Stomach (tissue), 19 donors: ENCODE measurements at places on chromosomes 1 and 21. TPM values are rescaled to one million over a fixed set of nuclear protein-coding genes. Genes with fewer than 3 reads are reported as not detected.
A peak's percentile ranks its signal among the peaks of the same experiment; 100 is the strongest.

DNA sequence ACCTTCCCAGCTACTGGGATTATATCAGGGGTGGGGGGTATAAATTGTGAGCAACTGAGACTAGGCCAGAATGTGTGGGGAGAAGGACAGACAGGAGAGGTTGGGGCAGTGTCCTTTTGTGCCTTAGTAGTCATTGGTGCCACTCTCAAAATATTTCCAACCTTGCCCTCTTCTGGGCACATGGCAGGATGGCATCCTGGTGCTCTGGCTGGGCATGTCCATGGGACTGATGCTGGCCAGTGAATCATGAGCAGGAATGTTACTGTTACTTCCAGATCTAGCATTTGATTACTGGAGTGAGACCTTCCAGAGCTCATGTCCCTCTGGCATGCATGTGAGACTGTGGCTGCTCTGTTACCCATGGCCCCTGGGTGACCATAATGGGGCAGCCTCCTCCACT is 151.2 kb downstream of the MATN1 start:
- no peak for DNase-seq
- H3K4me3 ChIP-seq: no peak overlapping the region

DNA sequence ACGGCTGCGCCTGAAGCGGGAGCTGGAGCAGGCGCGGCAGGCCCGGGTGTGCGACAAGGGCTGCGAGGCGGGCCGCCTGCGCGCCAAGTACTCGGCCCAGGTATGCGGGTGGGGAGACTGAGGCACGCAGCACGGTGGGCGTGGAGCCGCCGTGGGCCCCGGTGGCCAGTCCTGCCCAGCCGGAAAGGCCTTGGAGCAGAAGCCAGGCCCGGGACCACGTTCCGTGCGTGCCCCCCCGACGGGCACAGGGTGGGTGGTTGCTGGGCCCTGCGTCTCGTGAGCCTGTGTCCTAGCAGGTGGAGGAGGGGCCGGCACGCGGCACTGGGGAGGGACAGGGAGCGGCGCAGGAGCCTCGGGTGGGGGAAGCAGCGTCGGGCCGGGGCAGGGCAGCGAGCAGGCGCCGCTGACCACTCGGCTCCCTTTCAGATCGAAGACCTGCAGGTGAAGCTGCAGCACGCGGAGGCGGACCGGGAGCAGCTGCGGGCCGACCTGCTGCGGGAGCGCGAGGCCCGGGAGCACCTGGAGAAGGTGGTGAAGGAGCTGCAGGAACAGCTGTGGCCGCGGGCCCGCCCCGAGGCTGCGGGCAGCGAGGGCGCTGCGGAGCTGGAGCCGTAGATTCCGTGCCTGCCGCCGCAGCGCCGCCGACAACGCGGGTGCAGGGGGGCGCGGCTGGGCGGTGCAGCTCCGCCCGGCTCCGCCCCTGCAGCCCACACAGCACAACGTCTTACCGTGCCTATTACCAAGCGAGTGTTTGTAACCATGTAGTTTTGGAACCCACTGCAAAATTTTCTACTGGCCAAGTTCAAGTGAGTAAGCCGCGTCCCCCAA is 78.2 kb downstream of the SKI start:
- no peaks in the 10 kb centered on the region for H3K27me3 ChIP-seq
- H3K27ac ChIP-seq: no peak overlapping the region
- peaks cover 67% of the 10 kb centered on the region for H3K36me3 ChIP-seq
- DNase-seq: no peak
- peaks cover 49% of the 10 kb centered on the region for H3K4me1 ChIP-seq
- H3K4me3 ChIP-seq: no peak overlapping the region

- H3K27ac ChIP-seq: no peak overlapping the region
- no peak overlapping the region for H3K4me3 ChIP-seq
- DNase-seq: no peak
- no peaks in the 10 kb centered on the region for H3K27me3 ChIP-seq
Measured at GRCh38 chr1:227828786-227829185, 13.3 kb downstream of the PRSS38 start.

DNA sequence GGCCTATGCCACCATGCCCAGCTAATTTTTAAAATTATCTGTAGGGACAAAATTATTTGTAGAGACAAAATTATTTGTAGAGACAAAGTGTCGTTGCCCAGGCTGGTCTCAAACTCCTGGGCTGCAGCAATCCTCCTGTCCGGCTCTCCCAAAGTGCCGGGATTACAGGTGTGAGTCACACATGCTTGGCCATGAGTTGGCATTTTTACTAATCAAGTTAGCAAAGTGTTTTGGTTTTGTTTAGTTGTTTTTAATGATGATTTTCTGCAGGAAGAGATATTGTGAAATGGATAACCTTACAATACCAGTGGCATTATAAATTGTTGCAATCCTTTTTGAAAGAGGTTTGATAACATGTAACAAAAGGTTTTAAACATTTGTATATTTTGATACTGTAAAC is 65.3 kb upstream of the MAGI3 start:
- H3K4me3 ChIP-seq: no peak overlapping the region
- peak overlapping the region; percentile 49 for H3K27ac ChIP-seq
- DNase-seq: peak; percentile 34
- H3K4me1 ChIP-seq: peaks cover 11% of the 10 kb centered on the region

DNA sequence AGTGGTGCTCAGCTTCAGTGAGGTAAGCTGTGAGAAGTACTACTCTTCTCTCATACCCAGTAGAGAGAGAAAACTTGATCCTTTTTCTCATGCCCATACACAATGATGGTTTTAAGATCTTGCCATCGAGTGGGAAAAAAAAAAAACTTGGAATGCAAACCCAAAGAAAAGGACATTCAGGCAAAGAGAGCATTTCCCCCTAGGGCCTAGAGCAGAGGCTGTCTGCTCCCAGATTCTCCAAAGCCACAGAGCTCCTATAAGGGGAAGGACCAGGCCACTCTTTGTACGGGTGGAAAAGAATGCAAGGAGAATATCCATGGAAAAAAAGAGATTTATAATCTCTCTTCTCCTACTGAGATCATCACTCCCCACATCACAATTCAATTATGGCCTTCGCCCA is 34.9 kb downstream of the MROH9 start:
- no peaks in the 10 kb centered on the region for H3K4me1 ChIP-seq
- H3K27me3 ChIP-seq: no peaks in the 10 kb centered on the region
- H3K4me3 ChIP-seq: no peak overlapping the region
- no peak for DNase-seq
- no peak overlapping the region for H3K27ac ChIP-seq

DNA sequence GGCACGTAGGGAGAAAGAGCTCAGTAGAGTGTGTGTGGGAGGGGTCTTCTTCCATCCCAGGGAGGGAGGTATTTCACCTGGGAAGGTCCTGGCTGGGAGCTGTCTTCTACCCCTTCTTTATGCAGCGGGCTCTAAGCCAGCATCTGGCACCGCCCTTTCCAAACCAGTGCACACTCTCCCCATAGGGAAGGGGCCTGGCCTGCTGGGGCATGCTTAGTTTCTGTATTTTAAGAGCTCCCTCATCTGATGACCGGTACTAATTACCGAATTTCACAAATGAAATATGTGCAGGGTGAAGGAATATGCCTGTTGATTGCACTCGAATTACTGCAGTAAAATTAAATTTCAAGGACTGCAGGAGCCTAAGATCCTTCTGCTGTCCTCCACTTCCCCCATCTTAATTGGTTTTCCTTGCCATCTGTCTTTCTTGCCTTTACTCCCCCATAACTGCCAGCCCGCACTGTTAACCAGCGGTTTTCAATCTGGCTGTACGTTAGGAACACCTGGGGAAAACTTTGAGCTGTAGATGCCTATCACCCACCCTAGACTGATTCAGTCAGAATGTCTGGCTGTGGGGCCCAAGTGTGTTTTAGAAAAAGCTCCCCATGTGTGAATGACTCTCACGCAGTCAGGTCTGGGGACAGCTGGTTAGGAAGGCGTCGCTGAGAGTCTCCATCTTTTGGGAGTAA is 20.1 kb downstream of the GALNT2 start:
- peaks cover 7% of the 10 kb centered on the region for H3K36me3 ChIP-seq
- no peak overlapping the region for H3K27ac ChIP-seq
- H3K4me1 ChIP-seq: peaks cover 40% of the 10 kb centered on the region
- no peaks in the 10 kb centered on the region for H3K27me3 ChIP-seq
- DNase-seq: no peak

DNA sequence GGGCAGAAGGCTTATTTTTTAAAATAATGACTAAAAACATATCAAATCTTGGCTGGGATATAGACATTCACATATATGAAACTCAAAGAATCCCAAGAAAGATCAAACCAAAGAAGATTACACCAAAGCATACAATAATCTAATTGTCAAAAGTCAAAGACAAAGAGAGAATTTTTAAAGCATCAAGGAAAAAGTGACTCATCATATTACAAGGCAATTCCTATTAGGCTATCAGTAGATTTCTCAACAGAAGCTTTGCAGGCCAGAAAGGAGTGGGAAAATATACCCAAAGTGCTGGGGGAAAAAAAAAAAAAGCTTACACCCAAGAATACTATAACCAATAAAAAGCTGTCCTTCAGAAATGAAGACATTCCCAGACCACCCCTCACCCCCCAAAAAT is 375.6 kb downstream of the BRINP2 start:
- no peak for DNase-seq
- H3K27me3 ChIP-seq: no peaks in the 10 kb centered on the region
- H3K36me3 ChIP-seq: no peaks in the 10 kb centered on the region
- H3K27ac ChIP-seq: no peak overlapping the region
- no peak overlapping the region for H3K4me3 ChIP-seq

- DNase-seq: no peak
- no peaks in the 10 kb centered on the region for H3K4me1 ChIP-seq
- H3K4me3 ChIP-seq: no peak overlapping the region
- H3K27me3 ChIP-seq: no peaks in the 10 kb centered on the region
Measured at GRCh38 chr1:91661121-91661520, 160.5 kb downstream of the CDC7 start.

TMEM183A gene
- polyA plus RNA-seq: 60.5 TPM

DNA sequence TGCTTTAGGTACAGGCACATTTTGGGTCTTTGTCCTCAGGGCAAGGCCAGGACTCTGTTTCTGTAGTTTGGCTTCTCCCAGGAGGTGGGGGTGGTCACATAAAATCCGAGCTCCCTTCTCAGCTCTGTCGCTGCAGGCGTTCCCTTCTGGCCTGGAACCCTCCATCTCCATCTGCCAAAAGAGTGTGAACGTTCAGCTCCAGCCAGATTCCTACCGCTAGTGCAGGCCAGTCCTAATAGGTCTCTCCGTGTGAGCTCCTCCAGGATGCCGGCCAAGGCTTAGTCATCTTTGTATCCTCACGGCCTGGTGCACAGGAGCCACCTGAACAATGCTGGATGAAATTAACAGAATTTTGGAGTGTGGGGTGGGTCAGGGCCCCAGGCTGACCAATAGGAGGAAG is 19.9 kb upstream of the KCNA10 start:
- H3K4me3 ChIP-seq: no peak overlapping the region
- H3K27ac ChIP-seq: no peak overlapping the region
- no peaks in the 10 kb centered on the region for H3K36me3 ChIP-seq

- no peak for DNase-seq
- H3K4me1 ChIP-seq: no peaks in the 10 kb centered on the region
- H3K27me3 ChIP-seq: no peaks in the 10 kb centered on the region
Measured at GRCh38 chr1:230713138-230713537, 784 bp downstream of the AGT start.

SYNC gene
- 5.5 TPM for polyA plus RNA-seq

- H3K27me3 ChIP-seq: no peaks in the 10 kb centered on the region
- H3K27ac ChIP-seq: no peak overlapping the region
- peaks cover 21% of the 10 kb centered on the region for H3K36me3 ChIP-seq
- no peak for DNase-seq
- peaks cover 52% of the 10 kb centered on the region for H3K4me1 ChIP-seq
Measured at GRCh38 chr1:184900507-184900906, 73.8 kb downstream of the NIBAN1 start.

ACTL8 gene
- not detected for polyA plus RNA-seq

GRCh38 chr21:37445228-37445627 is 78.7 kb downstream of the DYRK1A start:
- H3K27me3 ChIP-seq: no peaks in the 10 kb centered on the region
- H3K36me3 ChIP-seq: no peaks in the 10 kb centered on the region
- H3K4me3 ChIP-seq: no peak overlapping the region
- no peak for DNase-seq

GRCh38 chr1:62613325-62613727 is 16.0 kb downstream of the ANGPTL3 start:
- H3K4me1 ChIP-seq: no peaks in the 10 kb centered on the region
- H3K27ac ChIP-seq: no peak overlapping the region
- H3K36me3 ChIP-seq: peaks cover 20% of the 10 kb centered on the region
- no peak overlapping the region for H3K4me3 ChIP-seq
- no peaks in the 10 kb centered on the region for H3K27me3 ChIP-seq

CHI3L2 gene
- 2.3 TPM for polyA plus RNA-seq

- no peaks in the 10 kb centered on the region for H3K36me3 ChIP-seq
- H3K27me3 ChIP-seq: no peaks in the 10 kb centered on the region
- no peak for DNase-seq
- peaks cover 7% of the 10 kb centered on the region for H3K4me1 ChIP-seq
Measured at GRCh38 chr21:31262728-31263127, 81.3 kb downstream of the TIAM1 start.

GRCh38 chr1:117473063-117473462 is 105.8 kb downstream of the MAN1A2 start:
- H3K4me3 ChIP-seq: no peak overlapping the region
- H3K4me1 ChIP-seq: no peaks in the 10 kb centered on the region
- H3K27ac ChIP-seq: no peak overlapping the region
- peaks cover 31% of the 10 kb centered on the region for H3K36me3 ChIP-seq
- no peaks in the 10 kb centered on the region for H3K27me3 ChIP-seq

DNA sequence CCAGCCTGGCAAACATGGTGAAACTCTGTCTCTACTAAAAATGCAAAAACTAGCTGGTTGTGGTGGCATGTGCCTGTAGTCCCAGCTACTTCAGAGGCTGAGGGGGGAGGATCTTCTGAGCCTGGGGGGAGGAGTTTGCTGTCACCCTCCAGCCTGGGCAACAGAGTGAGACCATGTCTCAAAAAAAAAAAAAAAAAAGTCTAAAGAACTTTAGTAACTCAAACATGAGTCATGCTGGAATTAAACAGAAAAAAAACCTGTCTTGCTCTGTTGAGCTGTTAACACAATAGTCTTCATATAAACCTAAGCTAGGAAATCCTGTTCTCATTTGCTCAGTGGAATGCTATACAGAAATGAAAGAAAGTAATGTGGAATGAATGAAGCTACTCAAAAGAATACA is 16.7 kb upstream of the DISP1 start:
- no peak for DNase-seq
- H3K4me3 ChIP-seq: no peak overlapping the region

DNA sequence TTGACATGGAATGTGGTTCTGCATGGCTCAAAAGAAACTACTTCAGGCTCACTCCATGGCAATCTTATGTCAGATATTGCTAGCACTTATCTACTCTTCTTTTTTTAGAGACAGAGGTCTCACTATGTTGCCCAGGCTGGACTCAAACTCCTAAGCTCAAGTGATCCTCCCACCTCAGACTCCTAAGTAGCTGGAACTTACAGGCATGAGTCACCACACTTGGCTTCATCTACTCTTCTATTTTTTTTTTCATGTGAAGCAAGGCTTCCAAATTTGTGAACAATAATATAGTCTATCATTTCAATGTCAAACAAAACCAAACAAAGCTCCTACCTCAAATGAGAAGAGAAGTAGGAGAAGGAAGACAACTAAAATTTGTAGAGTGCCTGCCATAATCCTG is 7.5 kb upstream of the PSEN2 start:
- peaks cover 5% of the 10 kb centered on the region for H3K4me1 ChIP-seq
- no peak for DNase-seq
- H3K36me3 ChIP-seq: no peaks in the 10 kb centered on the region
